Stimulated activated CD8-positive, alpha-beta memory T cell treated with anti-CD3 and anti-CD28 coated beads, Interleukin-2, amount 100 ng/mL, for 48 hours (primary cell): ENCODE measurements at places on chromosomes 12 and 14.

DNA sequence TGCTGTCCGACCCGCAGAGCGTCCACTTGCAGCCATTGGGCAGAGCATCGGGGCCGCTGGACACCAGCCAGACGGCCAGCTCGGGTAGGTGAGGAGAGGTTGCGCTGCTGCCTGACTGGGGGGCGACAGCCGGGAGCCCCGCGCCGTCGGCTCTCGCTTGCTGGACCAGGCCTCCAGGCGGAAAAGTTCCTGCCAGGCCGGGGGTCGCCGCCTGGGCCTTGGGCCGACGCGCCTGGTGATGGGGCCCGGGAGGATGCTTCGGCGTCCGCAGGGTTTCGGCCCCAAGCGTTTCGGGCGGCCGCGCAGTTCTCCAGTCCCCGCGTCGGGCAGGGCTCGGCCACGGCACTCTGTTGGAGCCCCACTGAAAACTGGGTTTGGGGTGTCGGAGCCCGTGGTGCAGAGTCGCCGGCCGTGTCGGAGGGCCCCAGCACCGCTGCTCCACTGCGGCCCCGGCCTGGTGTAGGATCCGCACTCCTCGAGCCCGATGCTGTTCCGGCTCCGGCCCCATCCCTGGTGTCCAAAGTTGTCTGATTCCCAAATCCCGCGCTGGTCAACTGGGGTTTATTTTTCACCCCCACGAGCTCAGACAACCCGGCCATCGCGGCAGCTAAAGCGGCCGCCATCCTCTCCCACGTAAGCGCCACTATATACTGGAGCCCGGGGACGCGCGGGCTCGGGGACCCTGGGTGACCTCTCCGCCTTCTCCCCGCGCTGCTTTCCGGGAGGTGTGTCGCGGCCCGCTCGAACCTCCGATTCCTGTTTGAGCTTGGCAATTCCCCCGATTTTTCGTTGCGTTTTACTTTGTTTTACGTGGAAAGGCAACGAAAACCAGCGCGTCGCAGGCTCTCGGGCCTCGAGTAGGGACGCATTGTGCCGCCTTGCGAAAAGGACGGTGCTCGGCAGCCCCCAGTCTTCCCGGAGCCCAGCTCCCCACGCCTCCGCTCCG, 872 bp downstream of the VSX2 start:
- DNase-seq: no peak

DNA sequence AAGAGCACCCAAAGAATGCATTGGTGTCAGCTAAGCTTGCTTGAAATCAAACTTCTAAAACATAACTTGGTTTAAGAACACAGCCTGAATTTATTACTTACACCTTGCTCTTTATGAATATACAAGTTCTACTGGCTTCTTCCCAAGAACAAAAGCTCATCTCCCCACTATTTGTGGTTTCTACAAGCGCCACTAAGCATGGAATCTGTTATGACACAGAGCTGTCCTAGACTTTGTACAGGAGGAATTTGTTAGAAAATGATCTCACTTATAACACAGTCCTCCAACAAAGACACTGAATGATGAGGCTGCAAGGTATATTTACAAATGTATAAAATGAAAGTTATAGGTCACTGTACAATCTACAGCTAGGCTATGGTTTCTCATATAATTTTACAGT, 452.1 kb downstream of the BCAT1 start:
- no peak for DNase-seq

- DNase-seq: no peak
Observed at GRCh38 chr12:81718616-81719015, 40.5 kb downstream of the PPFIA2 start.

DNA sequence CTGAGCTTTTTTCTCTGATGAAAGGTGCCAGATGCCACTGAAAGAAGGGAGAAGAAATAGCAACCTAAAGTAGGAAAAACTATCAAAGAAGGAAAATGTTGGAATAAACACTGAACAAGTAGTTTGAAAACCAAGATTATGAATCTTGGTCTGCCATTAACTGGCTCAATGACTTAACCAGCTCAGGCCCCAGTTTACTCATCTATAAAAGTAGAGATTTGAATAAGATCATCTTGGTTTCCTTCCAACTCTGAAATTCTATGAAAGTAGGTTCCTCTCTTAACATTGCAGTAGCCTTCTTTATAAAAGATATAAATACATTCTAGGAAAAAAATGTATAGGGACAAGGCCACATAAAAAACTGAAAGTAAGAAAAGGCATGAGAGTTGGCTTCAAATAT, 16.1 kb upstream of the CCND2 start:
- DNase-seq: no peak

DNA sequence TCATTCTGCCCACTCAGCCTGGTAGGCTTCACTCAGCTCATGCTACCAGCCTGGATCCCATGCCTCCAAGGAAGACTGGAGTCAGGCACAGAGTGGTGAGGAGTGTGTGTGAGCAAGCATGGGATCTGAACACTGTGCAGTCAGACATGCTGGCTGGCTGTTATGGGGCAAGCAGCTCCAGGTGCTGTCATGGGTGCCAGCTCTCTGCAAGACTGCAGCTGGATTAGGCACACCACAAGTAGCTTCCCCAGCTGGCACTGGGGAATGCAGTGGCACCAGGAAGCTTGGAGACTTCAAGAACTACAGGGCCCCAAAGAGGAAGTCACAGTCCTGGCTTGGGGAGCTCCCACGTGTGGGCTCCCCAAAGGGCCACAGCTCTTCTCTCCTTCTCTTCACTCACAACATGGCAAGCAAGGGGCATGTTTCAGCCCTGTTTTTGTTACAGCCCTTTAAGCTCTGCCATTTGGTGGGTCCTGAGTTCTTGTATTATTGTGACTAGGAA, 202.5 kb downstream of the VRK1 start:
- DNase-seq: no peak

- DNase-seq: no peak
Observed at GRCh38 chr14:27938392-27938791, 828.2 kb upstream of the FOXG1 start.

DNA sequence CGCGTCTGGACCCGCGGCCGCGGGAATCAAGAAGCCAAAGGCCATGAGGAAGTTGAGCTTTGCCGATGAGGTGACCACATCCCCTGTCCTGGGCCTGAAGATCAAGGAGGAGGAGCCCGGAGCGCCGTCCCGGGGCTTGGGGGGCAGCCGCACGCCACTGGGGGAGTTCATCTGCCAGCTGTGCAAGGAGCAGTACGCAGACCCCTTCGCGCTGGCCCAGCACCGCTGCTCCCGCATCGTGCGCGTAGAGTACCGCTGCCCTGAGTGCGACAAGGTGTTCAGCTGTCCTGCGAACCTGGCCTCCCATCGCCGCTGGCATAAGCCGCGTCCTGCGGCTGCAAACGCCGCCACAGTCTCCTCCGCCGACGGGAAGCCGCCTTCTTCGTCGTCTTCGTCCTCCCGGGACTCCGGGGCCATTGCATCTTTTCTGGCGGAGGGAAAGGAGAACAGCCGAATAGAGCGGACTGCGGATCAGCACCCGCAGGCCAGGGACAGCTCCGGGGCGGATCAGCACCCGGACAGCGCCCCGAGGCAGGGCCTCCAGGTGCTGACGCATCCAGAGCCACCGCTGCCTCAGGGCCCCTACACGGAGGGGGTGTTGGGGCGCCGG, 1.0 kb downstream of the INSM2 start:
- peak; percentile 57 for DNase-seq

GRCh38 chr12:54370171-54370730, 6.0 kb upstream of the GPR84 start:
- DNase-seq: no peak
